ENCODE measurements at places on chromosomes 5 and 9.

- no peak for DNase-seq
Observed at GRCh38 chr5:156093024-156093423, 233.9 kb upstream of the SGCD start.

DNA sequence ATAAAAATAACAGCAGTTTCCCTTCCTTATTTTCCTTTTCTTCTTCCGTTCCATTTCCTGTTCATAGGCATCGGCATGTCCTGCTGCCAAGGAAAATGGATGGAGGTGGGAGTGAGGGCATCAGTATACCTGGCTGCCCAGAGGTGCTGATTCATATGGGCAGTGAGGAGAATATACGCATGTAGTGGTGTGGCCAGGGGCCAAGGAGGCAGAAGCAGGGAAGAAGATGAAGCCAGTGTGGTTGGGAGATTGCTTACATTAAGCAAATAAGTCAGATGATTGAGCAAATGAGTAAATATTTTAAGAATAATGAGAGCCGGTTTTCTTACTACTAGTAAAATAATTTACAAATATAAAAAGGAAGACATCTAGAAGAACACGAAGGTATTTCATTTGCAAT is 344.9 kb upstream of the PAPPA start:
- DNase-seq, result no peak

GRCh38 chr5:168353216-168353957 is 61.9 kb downstream of the WWC1 start:
- peak; percentile 62 for DNase-seq

DNA sequence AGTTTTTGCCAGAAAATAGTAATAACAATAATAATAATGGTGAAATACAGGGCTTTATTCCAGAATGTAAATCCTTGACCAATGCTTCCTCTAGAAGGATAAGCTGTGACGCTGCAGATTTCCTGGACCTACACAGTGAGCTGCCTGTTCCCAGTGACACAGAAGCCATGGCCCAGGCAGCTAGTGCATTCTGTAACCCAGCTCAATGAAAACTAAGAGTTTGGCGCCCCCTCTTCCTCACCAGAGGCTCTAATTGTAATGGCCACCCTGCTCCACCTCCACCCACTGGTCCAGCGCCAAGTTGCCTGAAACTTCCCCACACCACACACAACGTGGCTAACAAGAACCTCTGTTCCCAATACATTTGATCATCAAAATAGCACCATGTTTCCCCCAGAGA is 248.1 kb downstream of the CETN3 start:
- DNase-seq, result no peak

- no peak for DNase-seq
Observed at GRCh38 chr5:516338-516925, 7.8 kb downstream of the SLC9A3 start.

DNA sequence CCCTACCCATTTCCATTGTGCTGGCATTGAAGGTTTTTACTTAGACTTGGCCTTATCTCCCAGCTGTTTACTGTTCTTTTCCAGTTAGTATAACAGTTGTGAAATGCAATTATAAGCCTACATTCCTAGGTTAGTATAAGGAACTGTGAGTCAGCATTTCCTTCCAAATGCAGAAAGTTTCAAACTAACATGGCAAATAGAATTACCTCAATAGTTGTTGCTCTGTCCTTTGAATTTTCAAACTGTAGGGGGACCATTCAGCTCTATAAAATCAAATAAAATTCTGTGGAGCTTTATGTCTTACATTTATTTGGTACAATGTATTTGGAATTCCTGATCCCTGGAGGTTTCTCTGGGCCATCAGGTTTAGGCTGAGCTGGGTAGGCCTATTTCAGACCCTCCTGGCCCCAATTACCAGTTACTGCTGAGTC is 47.2 kb downstream of the ARHGEF28 start:
- DNase-seq, result no peak

DNA sequence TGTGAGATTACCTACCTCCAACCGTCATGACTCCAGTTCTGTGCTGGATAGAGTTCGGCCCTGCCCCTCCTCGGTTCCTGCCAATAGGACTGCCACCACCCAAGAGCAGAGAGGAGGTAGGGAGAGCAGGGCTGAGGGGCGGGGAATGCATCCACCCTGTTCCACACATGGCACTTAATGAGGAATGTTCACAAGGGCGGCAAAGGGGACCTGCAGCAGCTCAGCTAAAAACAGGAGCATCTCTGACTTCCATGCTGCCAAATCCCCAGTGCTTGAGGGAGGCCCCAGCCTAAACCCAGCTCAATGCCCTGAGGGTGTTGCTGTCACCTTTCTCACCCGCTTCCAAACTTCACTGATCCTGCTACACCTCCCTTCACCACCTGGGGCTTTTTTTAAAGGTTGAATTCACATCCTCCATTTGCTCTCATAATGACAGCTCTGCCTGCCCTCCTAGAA is 7.8 kb upstream of the DELE1 start:
- peak; percentile 52 for DNase-seq

- DNase-seq, result no peak
Observed at GRCh38 chr9:85514256-85514655, 227.5 kb downstream of the AGTPBP1 start.

DNA sequence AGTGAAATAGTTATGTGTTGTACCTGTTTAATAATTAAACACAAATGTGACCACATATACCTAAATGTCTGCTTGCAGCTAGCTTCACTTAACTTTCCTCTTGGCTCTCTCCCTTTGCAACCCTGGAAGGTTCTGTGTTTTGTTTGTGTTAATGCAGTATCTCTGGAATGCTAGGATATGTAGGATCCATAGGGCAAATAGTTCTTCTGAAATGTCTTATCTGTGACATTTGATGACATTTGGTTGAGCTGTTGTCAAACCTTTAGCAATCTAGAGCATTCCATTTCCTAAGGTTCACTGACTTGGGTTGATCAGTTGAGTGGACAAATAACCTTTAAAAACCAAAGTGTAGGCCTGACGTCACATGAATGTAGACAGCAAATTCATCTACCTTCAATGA is 21.8 kb downstream of the CTNNA1 start:
- no peak for DNase-seq
